Left lobe of liver (tissue), 2 donors: ENCODE measurements at places on chromosomes 1 and 21.
A peak's percentile ranks its signal among the peaks of the same experiment; 100 is the strongest.

DNA sequence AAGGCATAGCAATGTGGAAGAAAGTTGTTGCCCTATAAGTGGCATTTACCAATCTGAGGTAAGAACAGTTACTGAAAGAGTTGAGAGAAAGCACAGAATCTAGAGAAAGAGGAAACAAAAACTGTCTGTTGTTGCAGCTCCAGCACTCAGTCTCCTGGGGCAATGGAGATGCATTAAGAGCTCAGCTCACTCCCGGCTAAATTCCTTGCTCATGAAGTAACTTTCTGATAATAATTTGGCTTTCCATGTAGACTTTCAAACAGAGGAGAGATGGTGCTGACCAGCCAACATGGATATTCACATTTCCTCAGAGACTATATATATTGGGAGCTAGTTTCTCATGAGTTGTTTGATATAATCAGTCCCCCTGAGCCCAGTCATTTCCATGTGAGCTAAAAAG, 135.3 kb downstream of the GDAP2 start:
- no peak for DNase-seq

DNA sequence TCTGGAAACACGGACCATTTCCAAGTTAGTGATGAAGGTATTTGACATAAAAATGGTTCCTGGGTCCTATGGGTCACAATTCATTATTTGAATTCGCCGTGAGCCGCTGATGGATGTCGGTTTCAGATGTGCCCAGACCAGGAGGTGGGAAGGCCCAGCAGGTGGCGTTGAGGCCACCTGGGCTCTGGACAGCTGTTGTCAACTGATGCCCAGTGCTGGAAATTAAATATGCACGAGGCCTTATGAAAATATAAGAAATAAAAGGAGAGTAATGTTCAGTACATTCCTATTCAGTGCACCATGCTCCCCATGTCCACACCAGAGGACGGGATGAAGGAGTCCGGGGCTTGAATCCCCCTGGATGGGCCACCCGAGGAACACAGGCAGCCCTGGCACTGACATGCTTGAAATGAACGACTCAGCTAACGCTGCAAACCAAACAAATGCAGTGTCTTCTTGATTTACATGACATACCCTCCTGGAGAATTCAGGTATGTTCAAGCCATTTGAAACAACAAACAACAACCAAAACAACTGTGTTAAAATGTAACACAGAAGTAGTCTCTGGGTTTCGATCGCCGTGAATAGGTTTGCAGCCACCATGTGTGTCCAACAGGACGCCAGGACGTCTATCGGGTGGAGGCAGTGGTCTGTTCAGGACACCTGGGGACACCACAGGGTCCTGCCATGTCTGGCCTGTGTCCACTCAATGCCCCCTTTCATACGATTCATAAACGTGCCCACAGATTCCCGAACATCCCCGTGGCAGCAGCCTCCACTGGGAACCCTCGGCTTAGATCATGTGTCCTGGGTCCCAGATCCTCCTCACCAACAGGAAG, 6.1 kb downstream of the TFF3 start:
- no peak for DNase-seq

DNA sequence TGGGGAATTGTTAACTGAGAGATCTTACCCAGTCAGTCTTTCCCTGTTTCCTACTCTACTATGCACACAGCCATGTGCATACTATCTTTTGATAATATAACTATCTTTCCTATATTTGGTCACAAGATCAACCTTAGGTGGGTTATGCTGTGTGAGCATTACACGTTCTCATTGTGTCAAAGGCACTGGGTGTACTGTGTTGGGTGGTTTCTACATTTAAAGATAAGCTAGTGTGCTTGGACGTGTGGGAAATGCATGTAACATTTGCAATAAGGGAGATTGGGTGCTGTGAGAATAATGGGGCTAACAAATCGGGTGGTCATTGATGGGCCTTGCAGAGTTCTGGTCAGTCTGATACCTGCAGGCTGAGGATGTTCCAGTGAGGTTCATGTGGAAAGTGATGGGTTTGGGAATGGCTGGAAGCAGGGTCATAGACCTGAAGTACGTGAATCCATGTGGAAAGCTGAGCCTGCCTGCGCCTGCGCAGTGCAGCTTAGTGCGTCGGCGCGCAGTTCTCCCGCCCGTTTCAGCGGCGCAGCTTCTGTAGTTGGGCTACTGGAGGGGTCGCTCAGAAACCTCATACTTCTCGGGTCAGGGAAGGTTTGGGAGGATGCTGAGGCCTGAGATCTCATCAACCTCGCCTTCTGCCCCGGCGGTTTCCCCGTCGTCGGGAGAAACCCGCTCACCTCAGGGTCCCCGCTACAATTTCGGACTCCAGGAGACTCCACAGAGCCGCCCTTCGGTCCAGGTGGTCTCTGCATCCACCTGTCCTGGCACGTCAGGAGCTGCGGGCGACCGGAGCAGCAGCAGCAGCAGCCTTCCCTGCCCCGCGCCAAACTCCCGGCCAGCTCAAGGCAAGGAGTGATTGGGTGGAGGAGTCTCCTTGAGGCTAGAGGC, at the start of gene MSH4:
TSS of gene MSH4 (plus strand) at position 507 of the 897 bp plus-strand sequence. CDS start at position 611, 104 bp downstream.
- DNase-seq = no peak

- no peak for DNase-seq
Observed at GRCh38 chr1:211742889-211743529, 67.6 kb upstream of the NEK2 start.

- DNase-seq = peak; percentile 50
Observed at GRCh38 chr1:199463521-199464127, 563.9 kb upstream of the NR5A2 start.

DNA sequence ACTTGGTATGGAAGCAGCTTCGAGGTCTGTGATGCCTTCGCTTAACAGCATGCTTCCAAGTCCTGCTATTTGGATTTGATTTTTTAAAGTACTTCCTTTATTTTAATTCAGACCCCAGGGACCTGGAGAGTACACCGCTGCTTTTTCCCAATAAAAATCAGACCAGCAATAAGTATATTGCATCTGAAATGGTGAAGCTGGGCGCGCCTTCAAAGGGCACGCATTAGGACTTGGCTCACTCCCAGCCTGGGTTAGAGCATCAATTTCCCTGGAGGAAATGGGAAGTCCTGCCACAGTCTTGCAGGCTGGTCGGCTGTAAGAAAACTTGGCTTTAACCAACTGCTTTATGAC, 325.1 kb downstream of the RRAGC start:
- DNase-seq = no peak

GRCh38 chr1:68516066-68516465, 19.2 kb upstream of the DEPDC1 start:
- DNase-seq = no peak

GRCh38 chr1:198913667-198914066, 274.8 kb downstream of the PTPRC start:
- DNase-seq = no peak

- DNase-seq = no peak
Observed at GRCh38 chr21:14913638-14914037, 151.2 kb downstream of the NRIP1 start.
